Cardiac atrium fibroblast (primary cell): ENCODE measurements at places on chromosomes 11 and 22. TPM values are rescaled to one million over a fixed set of nuclear protein-coding genes. Genes with fewer than 3 reads are reported as not detected.

CCDC81 gene
- under 0.01 TPM in 1 of 2 replicates, not detected in the other for total RNA-seq

CTSW gene
- total RNA-seq: not detected in 2 replicates

MEI1 gene
- total RNA-seq: 1.3 and 2.0 TPM in 2 replicates

NPTXR gene
- total RNA-seq: 0.54 and 1.5 TPM in 2 replicates

C11orf86 gene
- total RNA-seq: not detected in 2 replicates

ATF4 gene
- 460 and 552 TPM in 2 replicates for total RNA-seq

MFNG gene
- 1.3 TPM in 1 of 2 replicates, not detected in the other for total RNA-seq

CNGA4 gene
- total RNA-seq: not detected in 2 replicates

IGF2 gene
- 28.7 and 54.3 TPM in 2 replicates for total RNA-seq

LAYN gene
- 2.5 and 9.6 TPM in 2 replicates for total RNA-seq

BIRC3 gene
- under 0.01 and 0.81 TPM in 2 replicates for total RNA-seq

TPH1 gene
- under 0.01 TPM in 1 of 2 replicates, not detected in the other for total RNA-seq

RTN4R gene
- total RNA-seq: 0.54 and 0.97 TPM in 2 replicates

CAPN5 gene
- 19.0 and 27.5 TPM in 2 replicates for total RNA-seq

RIC3 gene
- total RNA-seq: not detected in 2 replicates

ISX gene
- not detected in 2 replicates for total RNA-seq

C11orf42 gene
- not detected in 2 replicates for total RNA-seq

SLC25A1 gene
- total RNA-seq: 146 and 197 TPM in 2 replicates

GAL gene
- total RNA-seq: 0.49 TPM in 1 of 2 replicates, not detected in the other

CLMP gene
- 178 and 189 TPM in 2 replicates for total RNA-seq

MRGPRE gene
- not detected in 2 replicates for total RNA-seq

IL17REL gene
- total RNA-seq: not detected in 2 replicates

MCHR1 gene
- total RNA-seq: 0.72 and 8.6 TPM in 2 replicates
